ENCODE measurements at places on chromosomes 3 and 15.

DNA sequence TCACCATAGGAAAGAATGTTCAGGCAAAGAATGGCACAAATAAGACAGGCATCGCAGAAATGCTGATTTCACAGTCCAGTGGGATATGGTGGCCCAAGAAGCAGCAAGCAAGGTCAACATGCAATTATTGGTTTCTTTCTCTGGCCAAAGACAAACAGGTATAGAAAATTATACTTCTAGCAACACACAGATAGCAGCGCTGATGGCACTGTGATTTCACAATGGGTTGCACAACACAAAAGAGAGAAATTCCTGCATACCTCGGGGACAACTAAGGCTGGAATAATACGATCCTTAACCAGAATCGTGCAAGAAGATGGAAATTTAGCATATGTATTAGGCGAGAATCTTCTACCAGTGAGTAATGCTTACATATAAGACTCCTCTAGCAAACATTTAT is 76.3 kb upstream of the NR2F2 start:
- DNase-seq: no peak

DNA sequence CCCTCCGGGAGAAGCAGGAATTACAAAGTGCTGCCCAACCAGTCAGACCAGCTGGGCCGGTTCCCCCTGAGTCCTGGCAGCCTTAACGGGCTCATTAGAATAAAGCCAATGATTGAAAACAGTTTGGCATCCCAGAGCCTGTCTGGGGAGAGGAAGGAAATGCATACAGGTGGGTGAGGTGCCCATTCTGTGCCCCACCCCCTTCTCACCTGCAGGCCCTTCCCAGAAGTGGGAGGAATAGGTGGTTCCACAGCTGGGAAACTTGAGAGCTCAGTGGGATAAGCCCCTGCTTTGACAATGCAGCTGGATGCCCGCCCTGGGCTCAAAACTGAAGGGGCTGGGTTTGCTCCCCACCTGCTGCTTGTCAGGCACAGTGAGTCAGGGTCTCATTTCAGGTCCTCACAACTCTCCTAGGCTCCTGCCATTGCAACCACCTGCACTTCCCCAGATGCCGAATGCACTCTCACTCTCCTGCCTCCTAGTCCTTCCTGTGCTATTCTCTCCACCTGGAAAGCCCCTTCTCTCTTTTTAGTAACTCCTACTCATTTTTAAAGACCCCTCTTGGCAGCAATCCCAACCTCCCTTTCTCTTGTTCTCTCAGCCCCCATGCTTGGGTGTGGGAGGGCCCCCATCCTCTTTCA is 5.5 kb upstream of the BUB1B start:
- no peak for DNase-seq

DNA sequence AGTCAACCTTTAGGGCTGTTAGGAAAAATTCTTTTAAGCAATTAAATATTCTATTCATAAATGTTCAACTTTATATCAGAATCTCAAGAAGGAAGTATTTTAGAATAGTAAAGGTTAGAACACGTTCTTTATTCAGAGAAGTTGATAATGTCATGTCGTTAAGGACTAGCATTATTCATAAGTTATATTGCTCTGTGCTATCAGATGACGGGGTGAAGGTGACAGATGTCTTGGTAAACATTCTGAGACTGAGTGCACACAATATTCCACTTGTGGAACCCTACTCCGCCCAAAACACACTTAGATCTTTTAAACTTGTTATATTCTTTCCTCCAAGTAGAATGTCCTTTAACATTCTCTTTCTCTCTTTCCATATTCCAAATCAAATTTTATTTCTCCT is 7.9 kb downstream of the AP4E1 start:
- DNase-seq: no peak

- no peak for DNase-seq
These were observed 71.1 kb downstream of the MYO1E start for GRCh38 chr15:59301527-59301926.

DNA sequence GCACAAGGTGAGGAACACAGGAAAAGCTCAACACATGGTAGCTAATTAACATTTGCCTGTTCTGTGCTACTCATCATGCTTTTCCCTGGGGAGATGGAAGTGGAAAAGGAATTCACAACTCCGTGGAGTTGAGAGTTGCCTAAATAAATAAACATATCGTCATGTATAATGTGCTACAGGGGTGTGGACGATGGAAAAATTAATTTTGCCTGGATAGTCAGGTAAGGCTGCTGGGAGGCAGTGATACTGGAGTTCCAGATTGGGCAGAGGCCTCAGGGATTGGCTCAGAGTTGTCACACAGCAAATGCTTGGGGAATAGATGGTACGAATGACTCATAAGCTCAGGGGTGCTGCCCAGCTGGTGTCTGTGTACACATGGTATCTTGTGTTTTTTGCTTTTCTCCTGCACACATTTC is 3.1 kb upstream of the ABHD6 start:
- no peak for DNase-seq

GRCh38 chr3:40504636-40505430 is 1.0 kb upstream of the ZNF620 start:
- DNase-seq: no peak

DNA sequence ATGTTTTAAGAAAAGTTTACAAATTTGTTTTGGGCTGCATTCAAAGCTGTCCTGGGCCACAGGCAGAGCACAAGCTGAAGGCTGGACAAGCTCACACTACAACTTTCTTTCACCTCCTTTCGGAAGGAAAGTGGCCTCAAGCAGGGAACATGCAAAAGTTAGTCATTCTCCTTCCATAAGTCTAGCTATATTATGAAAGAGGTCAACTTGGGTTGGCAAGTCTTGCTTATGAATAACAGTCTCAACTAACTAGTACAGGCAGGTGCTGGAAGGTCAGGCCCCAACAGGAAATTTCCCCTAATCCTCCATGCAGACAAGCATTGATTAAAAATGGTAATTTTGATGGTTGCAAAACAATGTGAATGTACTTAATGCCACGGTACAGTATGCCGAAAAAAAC is 69.4 kb downstream of the OSBPL10 start:
- DNase-seq: no peak

GRCh38 chr15:68328443-68328842 is 50.9 kb downstream of the FEM1B start:
- DNase-seq: no peak

GRCh38 chr3:172268868-172269267 is 179.4 kb downstream of the GHSR start:
- no peak for DNase-seq

- DNase-seq: no peak
These were observed 41.3 kb downstream of the GLDN start for GRCh38 chr15:51382787-51383186.

DNA sequence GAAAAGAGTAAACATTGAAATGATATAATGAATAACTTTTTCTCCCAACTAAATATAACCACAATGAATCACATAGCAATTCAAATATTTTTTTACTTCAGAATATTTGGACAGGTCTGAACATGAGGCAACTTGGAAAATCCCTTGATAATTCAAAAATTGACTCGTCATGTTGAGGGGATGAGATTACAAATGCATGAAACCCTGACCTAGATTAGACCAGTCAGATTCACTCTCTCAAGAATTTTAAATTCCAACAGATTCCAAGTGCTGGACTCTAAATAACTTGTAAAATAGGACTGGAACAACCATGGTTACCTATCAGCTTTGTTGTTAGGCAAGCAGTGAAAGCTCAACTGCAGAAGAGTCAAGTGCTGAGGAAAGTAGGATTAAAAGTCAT is 317.5 kb downstream of the GBE1 start:
- no peak for DNase-seq

- no peak for DNase-seq
These were observed 416.0 kb downstream of the SHQ1 start for GRCh38 chr3:72432246-72432645.

- DNase-seq: no peak
These were observed 43.1 kb upstream of the NMD3 start for GRCh38 chr3:161177991-161178390.

DNA sequence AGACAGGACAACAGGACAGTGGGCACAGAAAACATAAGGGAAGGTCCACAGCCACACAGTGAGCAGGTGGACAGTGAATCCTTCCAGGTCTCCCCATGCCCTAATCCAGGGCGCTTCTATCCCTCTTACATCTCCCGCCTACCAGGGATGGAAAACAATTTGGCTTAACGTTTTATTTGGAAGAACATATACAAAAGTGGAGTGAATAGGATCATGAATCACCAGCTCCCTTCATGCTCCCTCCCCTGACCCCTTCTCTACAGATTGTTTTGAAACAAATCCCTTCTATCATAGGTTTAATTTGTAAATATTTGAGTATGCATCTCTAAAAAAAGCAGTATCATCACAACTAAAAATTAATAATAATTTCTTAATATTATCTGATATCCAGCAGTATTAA is 52.5 kb downstream of the CLDN11 start:
- DNase-seq: no peak
